ENCODE measurements at places on chromosomes 3 and 15.

- DNase-seq, result no peak
Observed at GRCh38 chr3:9468460-9468859, 71.0 kb downstream of the SETD5 start.

- DNase-seq, result no peak
Observed at GRCh38 chr15:100124936-100125335, 216.8 kb downstream of the ADAMTS17 start.

DNA sequence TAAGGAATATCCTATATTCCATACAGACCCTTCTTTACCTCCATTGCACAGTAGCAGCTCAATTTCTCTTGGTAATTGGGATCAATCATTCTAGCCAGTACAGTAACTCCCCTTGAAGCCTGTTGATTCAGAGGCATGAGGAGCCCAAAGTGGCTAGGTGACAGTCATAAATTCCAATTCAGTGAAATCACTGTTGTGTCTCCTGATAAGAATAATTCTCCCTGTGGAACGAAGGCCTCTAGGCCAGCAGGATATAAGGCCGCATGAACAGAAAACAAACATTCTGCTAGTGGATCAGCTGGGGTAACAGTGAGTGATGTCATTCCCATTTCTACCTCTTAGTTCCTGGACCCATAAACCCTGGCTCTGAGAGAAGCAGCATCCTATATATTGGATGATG lies 696.3 kb downstream of the NR2F2 start:
- DNase-seq, result no peak

DNA sequence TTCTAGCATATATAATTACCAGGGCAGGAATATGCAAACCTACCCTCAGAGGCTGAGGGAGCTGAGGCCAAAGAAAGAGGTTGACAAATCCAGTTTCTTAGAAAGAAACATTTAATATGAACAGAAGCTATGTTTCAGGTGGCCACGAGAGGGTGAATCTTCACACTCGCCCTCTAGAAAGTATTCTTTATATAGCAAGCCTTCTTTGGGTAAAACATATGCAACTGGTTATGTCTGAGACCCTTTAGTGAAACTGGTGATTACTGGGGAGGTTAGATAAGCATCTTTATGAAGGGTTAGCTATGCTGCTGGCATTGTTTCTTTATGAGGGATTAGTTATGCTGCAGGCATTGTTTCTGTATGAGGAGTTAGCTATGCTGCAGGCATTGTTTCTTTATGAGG lies 50.7 kb upstream of the GOLGA6L2 start:
- no peak for DNase-seq

GRCh38 chr3:187922704-187923416 lies 177.6 kb upstream of the BCL6 start:
- no peak for DNase-seq

- DNase-seq, result no peak
Observed at GRCh38 chr3:48294611-48295263, 38.7 kb downstream of the SPINK8 start.
